ENCODE measurements at places on chromosomes 13 and 19.

DNA sequence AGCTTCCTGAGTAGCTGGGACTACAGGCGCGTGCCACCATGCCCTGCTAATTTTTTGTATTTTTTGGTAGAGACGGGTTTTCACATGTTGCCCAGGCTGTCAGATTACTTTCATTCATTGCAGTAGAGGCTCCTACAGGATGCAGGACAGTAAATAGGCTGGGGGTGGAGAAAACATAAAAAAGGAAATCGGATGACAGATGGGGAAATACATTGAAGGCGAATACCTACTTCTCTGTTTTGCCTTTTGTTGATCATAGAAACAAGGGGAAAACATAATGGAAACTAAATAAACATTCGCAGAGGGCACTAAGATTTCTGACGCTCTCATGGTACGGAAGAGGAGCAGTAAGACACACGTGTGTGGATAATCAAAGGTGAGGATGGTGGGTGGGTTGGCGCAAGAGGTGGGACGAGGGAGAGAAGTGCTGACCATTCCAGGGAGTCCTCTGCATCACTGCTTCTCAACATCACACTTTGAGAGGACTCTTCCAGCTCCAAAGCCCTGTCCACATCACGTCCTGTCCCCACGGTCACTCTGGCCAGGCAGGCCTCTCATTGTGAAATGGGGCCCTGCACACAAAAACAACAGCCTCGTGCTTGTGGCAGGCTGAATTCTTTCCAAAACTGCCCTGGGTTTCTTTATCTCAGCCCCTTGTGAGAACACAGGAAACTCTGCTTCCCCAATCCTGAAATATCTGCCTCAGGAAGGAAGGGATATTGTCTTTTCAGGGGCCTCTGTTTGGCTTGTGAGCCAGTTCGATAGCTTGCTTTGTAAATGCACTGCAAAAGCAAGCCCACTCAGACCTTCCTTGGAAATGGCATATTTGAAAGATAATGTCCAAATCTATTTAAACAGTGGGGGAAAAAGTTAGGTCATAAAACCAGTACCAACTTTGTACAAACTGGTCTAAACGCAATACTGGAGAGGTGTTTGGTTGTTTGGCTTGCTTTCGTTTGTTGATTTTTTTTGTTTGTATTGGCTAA is 188.5 kb downstream of the FOXO1 start:
- no peak for ATAC-seq

GRCh38 chr13:43785261-43785649 is 1.5 kb downstream of the ENOX1 start:
- no peak for ATAC-seq

DNA sequence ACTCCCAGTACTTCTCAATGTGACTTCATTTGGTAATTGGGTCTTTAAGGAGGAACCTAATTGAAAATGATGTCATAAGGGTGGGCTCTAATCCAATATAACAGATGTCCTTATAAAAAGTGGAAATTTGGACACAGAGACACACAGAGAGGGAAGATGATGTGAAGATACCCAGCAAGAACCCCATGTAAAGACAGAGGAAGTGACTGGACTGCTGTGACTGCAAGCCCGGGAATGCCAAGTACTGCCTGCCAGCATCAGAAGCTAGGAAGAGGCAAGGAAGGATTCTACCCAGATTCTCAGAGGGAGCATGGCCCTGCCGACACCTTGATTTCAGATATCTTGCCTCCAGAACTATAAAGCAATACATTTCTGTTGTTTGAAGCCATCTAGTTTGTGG is 239.3 kb downstream of the KCTD12 start:
- no peak for ATAC-seq

GRCh38 chr19:18452386-18452785 is 14.5 kb upstream of the ISYNA1 start:
- no peak for ATAC-seq

DNA sequence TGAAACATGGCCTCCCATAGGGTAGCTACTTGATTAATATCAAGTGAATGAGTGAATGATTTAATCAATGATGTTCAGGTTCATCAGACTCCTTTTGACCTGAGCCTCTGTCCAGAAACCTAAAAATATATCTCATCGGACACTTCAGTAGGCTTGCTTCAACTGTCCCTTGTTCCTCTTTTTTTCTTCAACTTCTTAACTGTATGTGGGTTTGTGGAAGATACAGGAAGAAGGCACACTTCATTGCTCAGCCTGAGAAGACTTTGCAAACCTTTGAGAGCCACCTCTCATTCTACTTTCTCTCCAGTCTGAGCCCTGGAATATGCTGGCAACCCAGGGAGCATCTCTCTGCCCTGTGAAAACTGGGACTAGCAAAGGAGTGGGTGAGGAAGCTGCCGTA is 557.0 kb downstream of the FGF9 start:
- ATAC-seq = no peak

DNA sequence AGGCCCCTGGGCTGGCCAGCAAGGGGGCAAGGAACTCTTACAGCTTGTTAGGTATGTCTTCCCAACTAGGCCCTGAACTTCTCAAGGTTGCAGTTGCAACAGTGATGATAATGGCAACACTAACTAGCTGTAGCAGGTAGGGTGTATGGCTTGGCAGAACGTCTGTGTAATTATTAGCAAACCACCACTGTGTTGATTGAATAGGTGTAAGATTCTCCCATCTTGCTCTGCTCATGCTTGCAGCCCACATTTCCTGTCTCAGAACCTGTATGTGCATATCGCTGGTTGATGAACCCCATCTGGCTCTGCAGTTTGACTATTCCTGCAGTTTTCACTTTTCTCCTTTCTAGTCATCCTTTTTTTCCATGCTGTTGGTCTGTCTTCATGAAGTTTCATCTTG is 178.8 kb downstream of the KATNAL1 start:
- ATAC-seq = no peak

DNA sequence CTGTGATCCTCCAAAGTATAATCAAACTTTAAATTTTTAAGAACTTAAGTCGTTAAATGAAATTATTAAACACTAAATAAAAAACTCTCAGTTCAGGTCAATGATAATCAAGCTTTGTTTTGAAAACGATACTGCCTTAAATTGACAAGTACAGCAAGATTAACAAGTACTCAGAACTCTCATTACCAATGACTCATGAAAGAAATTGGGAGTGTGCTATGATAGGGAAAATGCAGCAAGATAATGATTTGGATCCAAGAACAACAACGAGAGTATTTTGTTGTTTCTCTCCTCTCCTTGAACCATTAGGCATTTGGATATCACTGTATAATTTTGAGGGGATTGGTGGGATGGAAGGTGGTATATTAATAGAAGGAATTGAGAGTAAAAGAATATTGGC is 10.2 kb downstream of the N4BP2L2 start:
- no peak for ATAC-seq

- no peak for ATAC-seq
Observed at GRCh38 chr13:109645831-109646230, 140.6 kb downstream of the IRS2 start.

GRCh38 chr19:40932008-40932959 is 50.3 kb upstream of the CYP2A7 start:
- no peak for ATAC-seq
